ENCODE measurements at places on chromosomes 2 and 18.

- ATAC-seq = no peak
Measured at GRCh38 chr2:44642123-44642857, 280.5 kb downstream of the CAMKMT start.

DNA sequence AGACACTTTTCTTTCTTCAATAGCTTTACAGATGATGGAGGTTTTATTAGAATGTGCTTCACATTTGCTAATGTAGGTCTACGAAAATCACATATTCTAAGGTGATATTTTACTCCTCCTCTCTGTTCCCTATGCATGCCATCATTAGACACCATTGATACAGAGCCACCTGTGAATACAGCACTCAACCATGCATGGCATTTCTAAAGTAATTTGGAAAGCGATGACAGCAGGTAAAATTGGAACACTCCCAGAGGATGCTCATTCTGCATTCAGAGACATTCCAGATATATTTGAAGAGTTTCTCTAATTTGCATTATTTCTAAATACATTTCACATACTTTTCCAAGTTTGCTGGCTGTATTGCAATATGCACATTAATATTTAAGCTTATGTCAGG lies 65.3 kb upstream of the RIT2 start:
- no peak for ATAC-seq

DNA sequence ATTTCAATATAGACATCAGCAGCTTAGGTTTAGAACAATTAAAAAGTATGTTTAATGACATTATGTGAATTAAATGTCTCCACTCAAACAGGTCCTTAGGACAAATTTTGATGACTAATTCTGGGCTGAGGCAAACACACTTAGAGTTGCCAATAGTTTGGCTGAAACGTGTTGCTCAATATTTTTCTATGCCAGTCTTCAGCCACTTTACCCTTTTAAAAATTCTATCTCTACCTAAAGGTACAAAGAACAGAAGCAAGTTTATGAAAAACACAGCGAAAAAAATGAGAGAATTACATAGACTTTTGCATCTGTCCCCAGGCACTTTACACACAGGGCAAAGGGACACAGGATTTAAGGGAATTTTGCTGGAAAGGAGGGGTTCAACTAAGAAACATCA lies 4.5 kb downstream of the IDH1 start:
- no peak for ATAC-seq

- no peak for ATAC-seq
Measured at GRCh38 chr18:48597110-48597509, 58.3 kb downstream of the CTIF start.

- no peak for ATAC-seq
Measured at GRCh38 chr2:60212181-60212945, 341.1 kb downstream of the BCL11A start.

Data from SK-N-SH treated with all-trans-retinoic acid at 6 μM for 48 hours (cell line).